ENCODE measurements at places on chromosomes 1 and 21.

- peak; percentile 19 for DNase-seq
Observed at GRCh38 chr21:29163341-29164115, 33.1 kb downstream of the MAP3K7CL start.

- DNase-seq = no peak
Observed at GRCh38 chr1:41284121-41284520, 42.0 kb upstream of the SCMH1 start.

DNA sequence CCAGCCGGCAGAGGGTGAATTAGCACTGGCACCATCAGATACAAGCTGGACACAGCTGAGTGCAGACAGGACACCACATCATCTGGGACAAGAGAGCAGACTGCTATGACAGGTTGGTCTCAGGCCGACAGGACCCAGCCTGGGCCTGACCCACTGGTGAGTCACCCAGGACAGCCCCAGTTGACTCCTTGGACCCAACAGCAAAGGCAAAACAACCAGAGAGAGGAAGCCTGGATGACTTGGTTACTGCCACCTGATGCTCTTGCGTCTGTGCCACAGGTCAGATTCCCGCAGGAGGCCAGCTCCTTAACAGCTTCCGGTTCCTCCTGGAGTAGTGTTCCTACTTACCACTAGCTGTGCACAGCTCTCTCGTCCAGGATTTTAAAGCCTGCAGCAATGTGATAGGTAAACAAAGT lies 18.5 kb downstream of the CCN1 start:
- no peak for DNase-seq

DNA sequence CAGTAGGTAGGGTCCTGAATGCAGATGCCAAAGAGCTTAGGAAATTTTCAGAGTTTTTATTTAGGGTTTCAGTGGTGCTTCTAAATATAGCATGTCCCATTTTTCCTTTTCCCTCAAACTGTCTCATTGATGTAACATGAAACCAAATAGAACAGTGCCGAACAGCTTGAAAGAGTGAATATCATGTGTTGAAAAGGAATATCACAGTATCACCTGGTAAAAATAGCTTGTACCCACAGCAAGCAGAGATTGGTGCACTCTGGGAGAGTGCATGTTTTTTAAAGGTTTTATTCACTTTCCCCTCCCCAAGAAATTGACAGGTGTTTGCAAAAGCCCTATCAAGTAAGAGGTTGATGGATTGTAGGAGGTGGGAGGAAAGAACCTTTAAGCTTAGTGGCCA lies 41.9 kb upstream of the ELAVL4 start:
- no peak for DNase-seq

GRCh38 chr21:44949161-44949778 lies 9.4 kb downstream of the SLX9 start:
- no peak for DNase-seq

DNA sequence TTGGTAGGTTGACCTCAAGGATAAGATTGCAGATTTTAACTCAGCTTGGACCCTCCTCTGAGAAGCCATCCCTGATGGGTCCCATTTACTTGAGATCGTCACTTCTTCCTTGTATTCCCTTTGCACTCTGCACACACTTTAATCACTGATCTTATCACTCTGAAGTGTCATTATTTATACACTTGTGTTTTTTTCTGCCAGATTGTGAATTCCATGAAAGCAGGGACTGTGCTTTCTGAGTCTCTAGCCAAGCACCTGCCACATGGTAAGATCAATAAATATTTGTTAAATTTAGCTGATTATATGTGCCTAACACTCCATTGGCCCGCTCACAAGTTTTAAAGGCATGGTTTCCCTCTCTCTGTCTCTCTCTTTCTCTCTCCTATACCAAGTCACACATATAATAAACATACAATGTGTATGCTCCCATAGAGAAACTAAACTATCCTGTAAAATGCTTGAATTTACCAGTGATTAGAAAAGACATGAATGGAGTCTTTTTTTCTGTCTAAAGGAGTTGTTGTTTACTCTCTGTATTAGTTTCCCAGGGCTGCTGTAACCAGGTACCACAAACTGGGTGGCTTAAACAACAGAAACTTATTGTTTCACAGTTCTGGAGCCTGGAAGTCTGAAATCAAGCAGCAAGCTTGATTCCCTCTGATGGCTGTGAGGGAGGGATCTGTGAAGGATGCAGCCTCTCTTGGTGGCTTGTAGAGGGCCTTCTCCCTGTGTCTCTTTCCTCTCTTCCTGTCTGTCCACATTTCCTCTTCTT lies 105.2 kb upstream of the GADD45A start:
- no peak for DNase-seq

DNA sequence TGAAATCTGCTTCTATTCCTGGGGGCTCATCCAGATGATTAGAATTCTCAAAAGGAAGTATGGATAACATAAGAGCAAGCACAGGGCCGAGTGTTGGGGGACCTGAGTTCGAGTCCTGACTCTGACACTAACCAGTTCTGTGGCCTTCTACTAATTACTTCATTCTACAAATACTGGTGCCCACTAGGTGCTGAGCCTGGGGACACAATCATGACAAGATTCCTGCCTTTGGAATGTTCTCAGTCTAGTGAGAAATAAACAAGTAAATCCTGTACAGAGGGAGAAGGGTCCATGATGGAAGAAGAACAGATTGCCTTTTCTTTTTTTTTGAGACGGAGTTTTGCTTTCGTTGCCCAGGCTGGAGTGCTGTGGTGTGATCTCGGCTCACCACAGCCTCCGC lies 2.2 kb upstream of the NUAK2 start:
- DNase-seq = no peak

DNA sequence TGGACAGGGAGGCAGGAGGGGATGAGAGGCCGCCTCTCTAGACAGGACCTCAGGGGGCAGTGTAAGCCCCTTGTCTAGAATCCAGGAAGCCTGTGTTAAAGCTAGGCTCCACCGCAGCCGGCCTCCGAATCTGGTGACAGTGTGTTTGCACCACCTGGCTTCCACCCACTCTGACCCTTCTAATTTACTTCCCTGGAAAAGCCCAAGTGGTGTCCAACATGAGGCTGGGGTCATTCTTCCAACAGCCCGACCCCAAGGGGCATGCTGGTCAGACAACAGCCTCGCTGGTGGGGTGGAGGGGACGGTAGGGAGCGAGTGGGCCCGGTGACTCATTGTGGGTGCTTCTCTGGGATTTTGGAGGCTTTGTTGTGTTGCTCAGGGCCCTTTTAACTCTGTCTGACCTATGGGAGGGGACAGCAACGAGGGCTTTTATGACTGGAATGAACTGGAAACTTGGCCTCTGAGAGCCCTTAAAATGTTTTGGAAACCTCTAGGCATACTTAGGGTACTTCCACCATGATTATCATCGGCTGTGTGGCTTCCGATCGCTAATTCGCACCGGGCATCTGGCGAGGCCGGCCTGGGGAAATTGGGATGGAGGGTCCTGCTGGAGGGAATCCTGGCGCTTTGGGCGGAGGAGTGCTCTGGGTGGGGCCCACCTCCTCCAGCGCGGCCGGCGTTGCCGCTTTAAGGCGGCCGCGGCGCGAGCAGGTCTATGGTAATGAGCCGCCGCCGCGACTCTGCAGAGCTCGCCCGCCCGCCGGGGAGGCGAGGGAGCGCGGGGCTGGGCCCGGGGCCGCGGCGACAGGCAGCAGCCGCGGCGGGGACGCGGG lies at the start of gene CELSR2:
CELSR2 (plus strand) TSS at position 743 of the 833 bp plus-strand sequence. CDS start 541 bp downstream, outside the sequence.
- DNase-seq = peak; percentile 64

DNA sequence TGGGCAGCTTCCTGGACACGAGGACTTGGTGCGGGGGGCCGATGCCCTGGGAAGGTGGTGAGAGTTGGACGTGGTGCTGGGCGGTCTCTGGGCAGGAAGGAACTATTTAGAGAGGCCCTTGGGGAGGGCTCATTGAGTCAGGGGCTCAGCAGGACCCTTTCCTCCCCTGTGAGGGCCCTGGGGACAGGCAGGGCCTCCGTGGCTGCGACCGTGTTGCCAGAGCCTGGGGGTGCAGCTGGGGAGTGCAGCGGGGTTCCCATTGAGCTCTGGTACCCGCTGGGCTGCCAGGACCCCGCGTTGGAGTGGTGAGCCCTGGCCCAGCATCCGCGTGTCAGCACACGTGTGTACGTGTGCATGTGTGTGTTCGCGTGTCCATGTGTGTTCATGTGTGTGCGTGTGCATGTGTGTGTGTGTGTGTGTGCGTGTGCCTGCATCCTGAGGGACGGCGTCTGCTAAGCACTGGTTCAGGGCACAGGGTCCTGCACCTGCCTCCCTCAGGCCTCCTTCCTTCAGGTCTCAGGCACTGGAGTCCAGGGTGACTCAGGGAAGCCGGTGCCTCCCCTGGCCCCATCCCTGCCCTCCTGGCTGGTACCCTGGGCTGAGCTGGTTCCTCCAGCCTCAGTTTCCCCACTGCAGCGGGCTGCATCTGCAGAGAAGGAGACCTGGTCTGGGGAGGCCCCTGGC lies 10.7 kb downstream of the RNF223 start:
- DNase-seq = no peak

DNA sequence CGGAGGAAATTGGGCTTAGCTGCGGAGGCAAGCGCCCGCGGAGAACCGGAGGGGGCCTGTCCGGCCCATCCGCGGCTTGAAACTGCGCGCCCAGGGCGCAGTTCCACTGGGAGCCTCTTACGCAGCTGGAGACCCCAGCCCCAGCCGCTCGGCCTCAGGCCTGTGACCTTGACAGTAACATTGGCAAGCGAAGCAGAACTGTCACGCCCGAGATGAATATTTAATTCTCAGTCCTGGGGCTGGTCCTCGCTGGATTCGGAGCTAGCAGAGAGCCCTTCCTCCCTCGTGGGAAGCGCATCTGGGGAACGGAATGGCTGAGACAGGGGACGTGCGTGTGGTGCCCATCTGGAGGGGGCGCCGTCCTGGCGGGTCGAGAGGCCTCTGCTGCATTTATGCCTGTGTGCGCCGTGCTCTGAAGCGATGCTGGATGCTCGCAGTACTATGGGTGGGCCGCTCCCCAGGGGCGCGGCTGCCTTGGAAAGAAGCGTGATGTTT lies 928 bp downstream of the SLC6A17 start:
- no peak for DNase-seq

DNA sequence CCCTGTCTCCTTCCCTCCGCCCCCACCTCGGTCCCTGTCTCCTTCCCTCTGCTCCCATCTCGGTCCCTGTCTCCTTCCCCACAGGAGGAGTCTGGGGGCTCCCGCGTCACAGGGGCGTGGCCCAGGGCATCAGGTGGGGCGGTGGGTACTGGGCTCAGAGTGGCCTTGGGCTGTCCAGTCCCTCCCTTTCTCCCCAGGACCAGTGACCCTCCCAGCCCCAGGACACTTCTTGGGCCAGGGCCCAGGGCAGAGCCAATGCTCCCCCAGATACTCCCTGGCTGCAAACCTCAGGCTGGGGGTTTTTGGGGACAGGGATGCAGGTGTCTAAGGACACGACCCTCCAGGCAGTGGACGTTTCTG lies 6.8 kb upstream of the RNF223 start:
- DNase-seq = no peak

DNA sequence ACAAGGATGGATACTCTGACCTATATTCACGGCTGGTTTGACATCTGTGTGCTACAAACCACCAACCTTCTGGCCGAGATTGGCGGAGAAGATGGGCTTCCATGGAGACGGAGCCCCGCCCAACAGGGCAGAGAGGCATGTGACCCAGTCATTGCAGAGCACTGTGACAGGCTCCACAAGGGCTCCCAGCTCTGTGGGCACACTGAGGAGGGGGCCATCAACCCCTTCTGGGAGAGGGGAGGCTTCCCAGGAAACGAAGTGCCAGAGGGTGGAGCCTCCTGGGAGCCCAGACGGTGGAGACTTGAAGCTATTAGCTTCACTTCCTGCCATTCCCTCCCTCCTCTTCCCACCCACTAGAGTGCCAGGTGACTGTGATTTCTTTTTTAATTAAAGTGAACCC lies 71.6 kb upstream of the IFFO2 start:
- DNase-seq = no peak

- peak; percentile 47 for DNase-seq
Observed at GRCh38 chr1:2786329-2787162, 14.9 kb downstream of the TTC34 start.

GRCh38 chr1:169451218-169451824 lies 24.0 kb upstream of the CCDC181 start:
- DNase-seq = peak; percentile 3

DNA sequence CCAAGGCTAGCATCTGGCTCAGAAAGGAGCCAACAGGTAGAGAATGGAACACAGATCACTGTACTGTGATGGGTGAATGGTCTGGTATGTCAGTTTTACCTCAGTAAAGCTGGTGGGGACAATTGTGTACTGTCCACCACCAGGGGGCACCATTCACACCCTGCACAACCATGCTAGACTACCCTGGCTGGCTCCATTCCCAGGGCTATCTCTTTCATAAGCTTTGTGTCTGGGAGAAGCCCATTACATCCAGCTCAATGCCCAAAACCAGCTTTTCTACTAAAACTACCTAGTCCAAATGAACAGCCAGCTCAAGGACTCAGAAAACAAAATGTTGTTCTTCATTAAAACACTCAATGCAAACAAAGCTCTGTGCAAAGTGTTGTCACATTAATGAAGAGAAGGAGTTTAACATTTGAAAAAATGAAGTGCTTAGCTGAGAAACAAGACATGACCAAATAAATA lies 62.0 kb upstream of the RASAL2 start:
- peak; percentile 87 for DNase-seq

All from KBM-7 (cell line).